Stimulated activated CD4-positive, alpha-beta T cell treated with anti-CD3 and anti-CD28 coated beads, Interleukin-4, amount 100 ng/mL, for 4 hours (primary cell): ENCODE measurements at places on chromosomes 12 and 14.

- DNase-seq = no peak
Measured at GRCh38 chr12:79217306-79217705, 352.7 kb downstream of the SYT1 start.

GRCh38 chr14:34104489-34105397 is 153.9 kb upstream of the EGLN3 start:
- DNase-seq = no peak

DNA sequence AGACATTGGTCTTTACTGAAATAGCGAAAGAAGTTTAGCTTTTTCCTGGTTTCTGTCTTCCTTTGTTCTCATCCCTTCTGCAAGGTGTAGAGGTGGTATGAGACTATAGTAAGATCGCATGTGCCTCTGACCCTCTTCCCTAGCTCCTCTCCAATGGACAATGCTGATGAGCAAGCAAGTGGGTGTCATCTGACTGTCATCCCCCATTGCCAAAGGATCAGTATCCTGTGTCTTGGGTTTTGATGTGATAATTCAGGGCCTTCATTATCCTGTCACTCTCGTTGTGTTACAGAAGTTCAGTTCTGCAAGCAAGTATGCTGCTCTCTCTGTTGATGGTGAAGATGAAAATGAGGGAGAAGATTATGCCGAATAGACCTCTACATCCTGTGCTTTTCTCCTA is 10.0 kb upstream of the TNS2 start:
- DNase-seq = no peak

- no peak for DNase-seq
Measured at GRCh38 chr14:30620178-30620577, 1.9 kb upstream of the SCFD1 start.

DNA sequence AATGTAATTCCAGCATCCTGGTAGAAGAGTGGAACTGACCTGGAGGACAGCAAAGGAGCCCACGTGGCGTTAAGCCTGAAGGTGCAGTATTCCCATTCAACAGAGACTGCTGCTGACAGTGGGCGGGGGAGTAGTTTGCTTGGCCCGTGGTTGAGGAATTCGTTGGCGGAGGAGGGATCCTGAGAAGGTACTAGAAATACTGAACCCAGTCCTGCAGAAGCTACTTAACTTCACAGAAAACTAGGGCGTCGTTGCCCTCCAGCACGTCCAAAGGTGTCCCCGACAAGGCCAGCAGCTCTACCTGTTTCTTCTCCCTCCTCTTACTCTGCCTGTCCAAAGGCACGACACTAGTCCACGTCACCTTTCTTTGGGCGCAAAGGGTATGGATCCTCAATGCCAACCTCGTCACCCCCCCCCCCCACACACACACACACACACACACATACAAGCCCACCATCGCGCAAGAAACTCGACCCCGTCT is 303 bp downstream of the PUS7L start:
- DNase-seq = peak; percentile 17

DNA sequence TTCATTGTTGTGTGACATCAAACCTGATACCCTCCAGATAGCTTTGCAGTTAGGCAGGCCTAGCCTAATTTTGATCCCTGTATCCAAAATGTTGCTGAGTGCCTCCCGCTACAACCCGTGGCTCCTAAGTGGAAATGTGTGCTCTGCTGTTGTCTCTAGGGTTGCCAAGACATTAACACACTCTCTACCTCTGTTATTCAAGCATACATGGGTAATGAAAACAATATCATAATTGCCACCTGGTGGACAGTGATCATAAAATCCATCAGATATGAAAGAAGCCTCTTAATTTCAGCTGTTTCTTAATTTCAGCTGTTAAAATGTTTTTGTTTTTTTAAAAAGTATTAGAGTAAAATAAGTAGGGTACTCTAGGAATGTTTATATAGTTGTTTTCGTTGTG is 93.5 kb downstream of the PLEKHA5 start:
- DNase-seq = no peak

- no peak for DNase-seq
Measured at GRCh38 chr14:24888532-24888931, 161.4 kb downstream of the STXBP6 start.

DNA sequence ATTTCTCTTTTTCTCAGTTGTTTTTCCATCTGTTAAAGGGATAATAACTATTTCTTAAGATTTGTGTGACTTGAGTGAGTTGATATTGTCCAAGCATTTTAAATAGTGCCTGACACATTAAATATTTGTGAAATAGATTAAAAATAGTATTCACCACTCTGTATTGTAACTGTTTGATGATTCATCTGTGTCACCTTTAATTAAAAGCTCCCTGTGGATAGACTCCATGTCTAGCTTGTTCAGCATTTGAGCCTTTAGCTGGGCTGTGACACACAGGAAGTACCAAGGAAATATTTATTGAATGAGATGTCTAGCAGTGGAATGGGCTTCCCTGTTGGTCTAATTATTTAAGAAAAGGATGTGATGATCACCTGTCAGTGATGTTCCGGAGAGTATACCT is 1.8 kb upstream of the GLIPR1L2 start:
- DNase-seq = no peak

DNA sequence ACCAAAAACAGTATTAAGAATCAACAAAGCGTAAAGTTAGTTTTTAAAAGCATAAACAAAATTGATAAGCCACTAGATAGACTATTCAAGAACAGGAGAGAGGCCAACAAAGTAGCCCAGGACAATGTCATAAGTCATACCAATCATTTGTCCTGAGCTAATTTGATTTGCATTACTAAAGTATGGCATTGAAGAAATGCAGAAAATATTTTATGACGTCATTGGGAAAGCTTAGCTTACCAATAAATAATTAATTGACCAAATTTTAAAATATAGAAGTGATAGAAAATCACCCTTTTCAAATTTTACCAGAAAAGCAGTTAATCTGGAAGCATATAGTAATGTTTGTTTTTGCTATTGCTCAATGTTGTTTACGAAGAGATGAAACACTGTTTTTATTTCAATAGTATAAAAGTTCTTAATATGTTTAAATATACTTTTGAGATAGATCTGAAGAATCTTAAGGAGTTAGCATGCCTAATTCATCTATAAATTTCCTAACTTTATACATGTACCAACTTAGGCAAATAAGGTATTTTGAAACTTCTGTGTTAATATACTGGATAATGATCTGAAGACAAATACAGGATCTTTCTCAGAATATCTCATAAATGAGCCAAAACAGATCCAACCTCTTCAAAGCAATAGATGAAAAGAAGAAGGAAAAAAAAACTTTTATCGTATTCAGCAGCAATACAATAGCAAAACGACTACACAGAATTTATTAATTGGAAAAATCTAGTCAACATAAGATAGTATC is 1118.5 kb downstream of the SLC16A7 start:
- DNase-seq = no peak

DNA sequence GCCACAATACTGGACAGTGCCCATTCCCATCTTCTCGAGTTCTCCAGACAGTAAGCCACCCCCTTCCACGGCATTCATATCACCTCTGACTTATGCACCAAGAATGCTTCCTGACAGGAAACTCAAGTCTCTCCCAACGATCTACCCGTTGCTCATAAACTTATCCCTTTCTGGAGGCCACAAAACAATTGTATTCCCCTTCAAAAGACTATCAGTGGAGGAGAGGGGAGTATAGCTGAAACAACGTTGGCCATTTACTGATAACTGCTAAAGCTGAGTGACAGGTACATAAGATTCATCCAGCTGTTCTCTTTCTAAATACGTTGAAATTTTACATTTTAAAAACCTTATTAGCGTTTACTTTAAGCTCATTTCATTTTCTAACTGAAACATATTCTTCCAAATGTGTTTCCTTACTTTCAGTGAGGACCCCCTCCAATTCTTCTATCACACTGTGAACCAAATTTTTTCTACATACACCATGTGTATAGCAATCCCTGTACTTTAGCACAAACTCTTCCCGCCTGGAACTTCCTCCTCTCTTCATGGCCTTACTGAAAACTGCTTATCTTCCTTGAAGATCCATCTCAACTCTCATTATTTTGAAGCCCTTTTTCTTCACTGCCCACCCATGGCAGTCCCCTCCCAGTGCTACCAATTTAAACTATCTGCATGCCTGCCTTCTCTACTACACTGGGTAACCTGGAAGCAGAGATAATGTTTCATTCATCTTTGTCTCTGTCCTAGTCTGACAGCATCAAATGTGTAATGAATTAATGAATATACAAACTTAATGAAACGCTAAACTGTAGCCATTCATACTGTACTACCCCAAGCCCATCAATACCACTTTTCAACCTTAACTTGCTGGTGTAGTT is 28.8 kb downstream of the ATXN2 start:
- no peak for DNase-seq

- DNase-seq = no peak
Measured at GRCh38 chr14:69149461-69150244, 3.3 kb downstream of the DCAF5 start.

- DNase-seq = no peak
Measured at GRCh38 chr14:36506732-36507614, 13.1 kb downstream of the NKX2-1 start.

DNA sequence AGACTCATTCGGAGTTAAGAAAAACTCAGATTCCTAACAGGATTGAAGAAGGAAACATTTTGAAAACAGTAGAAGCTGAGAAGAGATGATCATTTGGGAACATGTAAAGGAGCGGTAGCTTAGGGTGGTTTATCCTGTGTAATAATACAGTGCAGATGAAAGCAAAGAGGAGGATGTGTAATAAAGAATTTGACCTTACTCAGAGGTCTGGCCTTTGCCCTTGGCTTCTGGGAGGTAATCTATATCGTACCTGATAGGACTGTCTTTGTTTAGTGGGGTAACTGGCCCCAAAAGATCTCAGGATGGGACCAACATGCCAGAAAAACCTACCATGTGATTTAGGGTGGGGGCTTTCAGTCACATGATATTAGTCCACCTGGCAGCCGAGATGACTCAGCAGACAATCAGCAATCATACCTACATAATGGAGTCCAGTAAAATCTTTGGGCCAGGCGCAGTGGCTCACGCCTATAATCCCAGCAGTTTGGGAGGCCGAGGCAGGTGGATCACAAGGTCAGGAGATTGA is 23.3 kb upstream of the KLHL42 start:
- DNase-seq = no peak

DNA sequence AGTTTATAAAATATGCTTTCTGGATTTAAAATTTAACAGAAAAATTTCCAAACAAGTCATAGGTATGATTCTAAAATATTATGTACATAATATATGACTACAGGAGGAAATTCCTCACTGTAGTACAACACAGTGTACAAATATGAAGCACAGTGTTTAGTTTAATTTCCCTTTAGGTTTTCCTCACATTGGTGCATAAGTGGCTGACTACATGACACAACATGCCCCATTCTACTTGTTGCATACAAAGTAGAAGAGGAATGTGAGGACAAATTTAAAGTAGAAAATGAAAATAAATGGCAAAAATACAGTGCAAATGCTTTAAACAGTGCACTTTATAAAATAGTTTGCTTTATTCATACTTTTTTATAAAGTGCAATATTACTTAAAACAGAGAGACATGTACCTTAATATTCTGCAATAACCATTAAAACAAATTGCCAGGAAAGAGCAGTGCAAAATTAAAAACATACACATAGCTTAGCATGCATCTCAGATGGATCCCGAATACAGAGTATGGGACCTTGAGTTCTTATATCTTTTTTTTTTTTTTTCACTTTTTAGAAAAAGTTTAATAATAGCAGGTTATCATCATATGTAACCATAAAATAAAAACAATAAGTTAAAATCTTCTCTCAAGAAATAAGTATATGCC is 54.8 kb upstream of the TTC7B start:
- no peak for DNase-seq

- DNase-seq = no peak
Measured at GRCh38 chr12:20044846-20045245, 323.5 kb upstream of the PDE3A start.

DNA sequence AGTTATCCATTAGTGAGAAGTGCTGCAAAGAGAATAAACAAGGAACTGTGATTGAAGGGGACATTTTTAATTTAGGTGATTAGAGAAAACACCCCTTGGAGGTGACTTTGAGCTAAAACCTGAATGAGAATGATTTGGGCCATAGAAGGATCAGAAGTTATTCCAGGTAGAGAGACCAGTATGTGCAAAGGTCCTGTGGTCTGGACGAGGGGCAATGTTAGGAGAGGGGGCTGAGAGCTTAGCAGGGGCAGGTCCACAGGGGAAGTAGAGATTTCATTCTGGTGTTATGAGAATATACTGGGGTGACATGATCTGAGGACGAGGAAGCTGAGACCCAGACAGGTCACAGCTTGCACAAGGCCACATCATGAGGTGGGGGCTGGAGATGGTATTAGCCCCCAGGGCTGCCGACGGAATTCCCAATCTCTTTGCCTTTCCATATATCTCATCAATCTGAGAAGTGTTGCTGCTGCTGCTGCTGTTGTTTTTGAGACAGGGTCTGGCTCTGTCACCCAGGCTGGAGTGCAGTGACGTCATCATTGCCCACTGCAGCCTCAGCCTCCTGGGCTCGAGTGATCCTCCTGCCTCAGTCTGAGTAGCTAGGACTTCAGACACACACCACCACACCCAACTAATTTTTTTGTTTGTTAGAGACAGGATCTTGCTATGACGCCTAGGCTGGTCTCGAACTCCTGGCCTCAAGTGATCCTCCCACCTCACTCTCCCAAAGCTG is 55.6 kb downstream of the KCTD10 start:
- DNase-seq = no peak

DNA sequence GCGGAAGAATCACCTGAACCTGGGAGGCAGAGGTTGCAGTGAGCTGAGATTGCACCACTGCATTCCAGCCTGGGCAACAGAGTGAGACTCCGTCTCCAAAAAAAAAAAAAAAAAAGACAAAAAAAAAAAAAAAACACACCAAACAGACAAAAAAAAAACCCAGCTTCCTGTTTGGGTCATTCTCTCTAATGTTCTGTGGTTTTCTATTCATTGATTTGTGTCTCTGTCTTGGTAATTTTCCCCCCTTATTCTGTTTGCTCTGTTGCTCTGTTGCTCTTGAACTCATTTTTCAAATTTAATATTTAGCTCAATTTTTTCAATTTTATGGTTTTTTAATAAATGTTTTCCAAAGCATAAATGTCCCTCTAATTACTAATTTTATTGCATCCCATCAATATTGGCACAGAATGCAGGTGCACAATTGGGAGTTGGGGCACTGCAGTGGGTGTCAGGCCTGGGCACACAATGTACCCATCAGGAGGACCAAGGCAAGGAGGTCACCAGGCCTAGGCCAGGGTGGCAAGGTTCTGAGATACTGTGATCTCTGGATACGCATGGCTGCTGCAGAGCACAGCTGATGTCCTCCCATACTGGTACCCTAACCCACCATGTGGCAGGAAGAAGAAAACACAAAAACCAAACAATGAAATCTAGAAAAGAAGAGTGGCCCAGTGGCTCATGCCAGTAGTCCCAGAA is 8.0 kb upstream of the GNPTAB start:
- DNase-seq = no peak

DNA sequence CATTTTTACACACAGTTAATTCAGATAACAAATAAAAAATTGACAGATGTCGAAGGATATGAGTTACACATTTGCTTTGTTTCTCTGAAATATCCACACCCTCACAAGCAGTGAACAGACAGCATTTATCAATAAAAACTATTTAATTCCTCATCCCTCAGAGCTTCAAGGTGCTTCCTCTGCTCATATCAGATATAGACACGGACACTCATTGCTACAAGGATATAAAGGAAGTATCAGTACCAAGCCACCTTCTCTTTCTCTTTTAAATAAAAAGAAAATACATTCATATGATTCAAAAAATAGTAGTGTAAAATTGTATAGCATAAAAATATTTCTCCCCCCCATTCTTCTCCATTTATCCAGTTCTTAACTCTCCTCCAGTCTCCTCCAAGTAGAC is 21.9 kb upstream of the MAGOHB start:
- DNase-seq = no peak
